ENCODE measurements at places on chromosomes 1 and 21.

DNA sequence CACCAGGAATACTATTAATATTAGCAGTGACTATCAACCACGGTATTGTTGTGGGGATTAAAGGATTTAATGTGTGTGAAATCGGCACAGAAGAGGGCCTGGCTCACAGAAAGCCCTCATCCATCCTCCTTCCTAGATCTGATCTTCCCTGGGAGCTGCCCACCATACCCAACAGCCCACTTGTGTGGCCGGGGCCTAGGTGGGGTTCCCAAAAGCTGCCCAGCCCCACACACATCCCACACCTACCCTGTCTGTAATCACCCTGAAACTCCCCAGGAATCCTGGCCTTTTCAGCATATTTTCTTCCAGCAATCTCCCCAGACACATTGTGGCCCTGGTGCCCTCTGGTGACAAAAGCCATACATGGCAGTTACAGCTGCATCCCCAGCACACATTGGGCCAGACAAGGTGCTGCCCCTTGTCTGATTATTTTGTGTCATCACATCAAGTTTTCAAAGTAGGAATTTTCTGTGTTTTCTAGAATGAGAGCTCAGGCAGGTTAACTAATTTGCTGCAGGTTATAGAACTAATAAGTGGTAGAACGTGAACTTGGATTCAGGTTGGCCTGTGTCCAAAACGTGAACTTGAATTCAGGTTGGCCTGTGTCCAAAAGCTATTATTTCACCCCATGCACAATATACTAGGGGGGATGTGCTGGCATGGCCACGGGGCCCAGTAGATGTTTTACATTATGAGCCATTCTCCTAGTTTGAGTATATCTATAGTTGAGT, 5.3 kb upstream of the SLC6A9 start:
- DNase-seq, result peak; percentile 43

GRCh38 chr21:44498280-44499210, 41.5 kb downstream of the KRTAP10-1 start:
- DNase-seq, result no peak

GRCh38 chr1:105442901-105443300, 1613.6 kb upstream of the PRMT6 start:
- no peak for DNase-seq

GRCh38 chr1:4681026-4681425, 26.6 kb downstream of the AJAP1 start:
- no peak for DNase-seq

GRCh38 chr21:31660259-31660565, 719 bp downstream of the SOD1 start:
- no peak for DNase-seq

GRCh38 chr1:155698382-155699038, 9.6 kb downstream of the DAP3 start:
- DNase-seq, result no peak

DNA sequence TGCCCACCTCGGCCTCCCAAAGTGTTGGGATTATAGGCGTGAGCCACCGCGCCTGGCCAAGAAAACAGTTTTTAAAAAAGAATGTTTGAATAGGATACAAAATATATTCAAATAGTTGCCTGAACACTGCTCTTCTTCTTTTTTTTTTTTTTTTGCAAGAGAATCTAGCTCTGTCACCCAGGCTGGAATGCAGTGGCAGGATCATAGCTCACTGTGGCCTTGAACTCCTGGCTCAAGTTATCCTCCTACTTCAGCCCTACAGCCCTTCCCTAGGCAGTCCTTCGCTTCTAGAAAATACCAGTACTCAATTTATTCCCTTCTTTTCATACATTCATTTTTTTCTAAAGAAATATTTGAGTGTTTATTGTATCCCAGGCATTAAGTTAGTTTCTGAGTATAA, 67.9 kb downstream of the OSBPL9 start:
- DNase-seq, result no peak

- DNase-seq, result no peak
Measured at GRCh38 chr21:28459193-28459592, 533.5 kb downstream of the LTN1 start.

DNA sequence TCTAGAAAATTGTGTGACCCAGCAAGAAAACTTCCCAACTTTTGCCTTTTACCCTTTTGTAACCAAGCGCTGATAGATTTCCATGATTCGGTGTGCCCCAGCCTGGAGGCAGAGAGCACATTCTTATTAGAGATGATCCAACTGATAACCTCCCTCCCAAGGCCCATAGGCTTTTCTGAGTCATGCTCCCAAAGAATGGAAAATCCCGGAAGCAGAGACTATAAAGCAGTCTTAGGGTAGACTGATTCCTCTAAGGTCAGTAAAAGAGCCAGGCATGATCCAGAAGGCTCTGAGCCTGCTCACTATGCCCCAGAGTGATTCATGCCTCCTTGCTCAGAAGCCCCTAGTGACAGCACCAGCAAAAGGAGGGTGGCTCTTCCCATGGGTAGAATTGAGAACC, 4.3 kb downstream of the CAMK1G start:
- no peak for DNase-seq

DNA sequence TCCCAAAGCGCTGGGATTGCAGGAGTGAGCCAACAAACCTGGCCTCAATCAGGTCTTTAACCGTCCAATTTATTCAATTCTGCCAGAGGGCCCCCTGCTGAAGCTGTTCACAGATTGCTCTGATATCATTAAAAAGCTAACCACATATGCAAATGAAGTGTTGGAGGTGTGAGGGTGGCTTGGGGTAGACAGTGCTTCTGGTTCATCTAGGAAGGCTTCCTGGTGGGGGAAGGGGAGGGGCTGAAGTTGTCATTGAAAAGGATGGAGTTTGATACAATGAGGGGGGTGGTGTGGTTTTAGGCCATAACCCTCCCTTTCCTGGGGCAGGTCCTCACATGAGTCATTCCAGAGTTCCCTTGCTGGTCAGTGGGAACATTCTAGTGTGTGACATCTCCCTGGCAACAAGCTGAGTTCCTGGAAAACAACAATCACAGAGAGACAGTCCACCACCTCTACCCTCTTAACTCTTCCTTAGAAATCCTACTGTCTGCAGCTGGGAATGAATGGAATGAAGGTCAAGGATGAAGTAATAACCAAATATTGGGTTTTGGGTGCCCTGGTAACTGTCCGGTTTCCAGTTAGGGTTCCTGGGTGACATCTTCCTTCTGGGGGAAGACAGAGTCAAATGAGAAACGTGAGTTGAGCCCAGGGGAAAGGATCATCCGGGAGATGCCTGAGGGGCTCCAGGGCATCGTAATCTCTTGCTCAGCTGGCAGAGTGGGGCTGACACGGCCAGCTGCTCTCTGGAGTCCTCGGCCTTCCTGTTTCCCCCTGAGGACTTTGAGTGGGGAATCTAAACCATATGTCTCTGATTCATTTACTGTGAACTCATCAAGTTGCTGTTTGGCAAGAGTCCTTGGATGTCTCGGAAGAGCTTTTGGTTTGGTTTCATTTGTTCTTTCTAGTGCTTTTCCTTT, 32.2 kb downstream of the BATF3 start:
- DNase-seq, result no peak

GRCh38 chr1:223258751-223259198, 105.2 kb downstream of the SUSD4 start:
- DNase-seq, result no peak
